Head of caudate nucleus (tissue), 42 donors: ENCODE measurements at places on chromosomes 12 and 14.
A peak's percentile ranks its signal among the peaks of the same experiment; 100 is the strongest.

- no peak for DNase-seq
Measured at GRCh38 chr12:102010265-102010994, 51.4 kb downstream of the WASHC3 start.

GRCh38 chr14:96626916-96627315, 124.7 kb downstream of the PAPOLA start:
- DNase-seq: peak; percentile 17

DNA sequence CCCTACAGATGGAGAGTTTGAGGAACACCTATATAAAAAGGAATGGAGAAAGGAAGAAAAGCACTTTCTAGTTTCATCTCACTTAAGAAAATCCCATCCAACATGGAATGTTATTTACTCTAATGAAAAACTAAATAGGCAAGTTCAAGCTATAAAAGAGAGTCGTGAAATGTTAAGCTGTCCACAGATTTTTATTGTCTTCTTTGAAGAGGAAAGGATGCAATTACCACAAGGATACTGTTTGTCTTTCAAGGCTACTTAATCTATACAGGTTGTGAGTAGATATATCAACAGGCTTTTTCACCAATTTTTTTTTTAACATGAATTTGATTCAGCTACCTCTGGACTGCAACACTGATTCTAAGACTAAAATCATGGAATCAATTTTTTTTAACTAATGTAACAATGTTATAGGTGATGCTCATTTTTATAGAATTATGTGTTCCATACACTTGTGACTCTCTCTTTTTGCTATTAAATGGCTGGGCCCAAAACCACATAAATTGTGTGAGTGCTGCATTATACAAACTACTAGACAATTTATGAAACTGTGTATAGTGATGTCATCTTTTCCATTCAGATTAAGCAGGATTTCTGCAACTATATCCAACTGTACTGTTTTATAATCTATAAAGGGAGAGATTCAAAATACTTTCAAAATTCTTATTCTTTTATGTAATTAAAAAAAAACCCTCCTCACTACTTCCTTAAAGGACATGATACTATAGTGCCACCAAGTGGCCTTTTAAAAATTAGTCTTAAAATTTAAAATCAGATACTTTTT, 26.8 kb upstream of the BMAL2 start:
- no peak for DNase-seq

DNA sequence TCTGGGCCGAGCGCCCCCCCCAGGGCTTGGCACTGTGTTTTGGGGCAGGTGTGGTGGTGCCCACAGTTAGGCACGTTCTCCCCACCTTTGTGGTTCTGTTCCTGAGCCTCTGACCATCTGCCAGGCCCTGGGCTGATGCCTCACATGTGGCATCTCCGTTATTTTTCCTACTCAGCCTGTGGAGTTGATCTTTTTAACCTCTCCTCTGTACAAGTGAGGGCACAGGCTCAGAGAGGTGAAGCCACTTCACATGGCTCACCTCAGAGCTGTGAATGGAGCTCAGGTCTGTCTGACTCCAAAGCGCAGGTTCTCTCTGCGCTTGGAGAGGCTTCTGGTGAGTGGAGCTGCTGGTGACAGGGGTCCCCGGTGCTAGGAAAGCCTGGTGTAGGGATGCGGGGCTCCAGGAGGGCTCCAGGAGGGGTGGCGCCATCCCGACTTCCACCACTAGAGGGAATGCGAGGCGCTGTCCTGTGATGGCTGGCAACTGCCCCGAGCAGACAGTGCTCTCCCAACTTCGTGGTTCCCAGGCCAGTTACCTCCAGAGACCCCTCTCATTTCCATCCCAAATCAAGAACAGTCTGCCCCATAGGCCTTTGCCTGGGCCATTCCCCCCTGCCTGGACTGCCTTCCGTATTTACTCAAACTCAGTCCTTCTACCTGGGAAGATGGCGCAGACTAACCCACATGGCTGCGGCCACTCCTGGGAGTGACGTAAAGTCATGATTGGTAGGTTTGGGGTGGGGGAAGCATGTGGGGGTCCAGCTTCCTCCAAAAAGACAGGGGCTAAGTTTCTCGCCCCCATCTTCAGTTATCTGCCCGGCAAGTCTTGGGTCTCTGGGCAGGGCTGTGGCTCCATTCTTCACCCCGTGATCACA, 9.9 kb downstream of the BCL7A start:
- DNase-seq: peak; percentile 69

- DNase-seq: no peak
Measured at GRCh38 chr12:20444595-20445170, 76.3 kb downstream of the PDE3A start.

- DNase-seq: no peak
Measured at GRCh38 chr12:25017336-25017735, 68.4 kb upstream of the BCAT1 start.

- DNase-seq: no peak
Measured at GRCh38 chr14:64841772-64842750, 37.6 kb downstream of the SPTB start.

- DNase-seq: no peak
Measured at GRCh38 chr12:89901906-89902642, 193.4 kb upstream of the ATP2B1 start.

GRCh38 chr12:45975506-45975905, 14.9 kb downstream of the SCAF11 start:
- DNase-seq: no peak

- DNase-seq: no peak
Measured at GRCh38 chr12:32146074-32146873, 39.6 kb downstream of the BICD1 start.

GRCh38 chr14:64465831-64466554, 694 bp downstream of the AKAP5 start:
- DNase-seq: peak; percentile 17

DNA sequence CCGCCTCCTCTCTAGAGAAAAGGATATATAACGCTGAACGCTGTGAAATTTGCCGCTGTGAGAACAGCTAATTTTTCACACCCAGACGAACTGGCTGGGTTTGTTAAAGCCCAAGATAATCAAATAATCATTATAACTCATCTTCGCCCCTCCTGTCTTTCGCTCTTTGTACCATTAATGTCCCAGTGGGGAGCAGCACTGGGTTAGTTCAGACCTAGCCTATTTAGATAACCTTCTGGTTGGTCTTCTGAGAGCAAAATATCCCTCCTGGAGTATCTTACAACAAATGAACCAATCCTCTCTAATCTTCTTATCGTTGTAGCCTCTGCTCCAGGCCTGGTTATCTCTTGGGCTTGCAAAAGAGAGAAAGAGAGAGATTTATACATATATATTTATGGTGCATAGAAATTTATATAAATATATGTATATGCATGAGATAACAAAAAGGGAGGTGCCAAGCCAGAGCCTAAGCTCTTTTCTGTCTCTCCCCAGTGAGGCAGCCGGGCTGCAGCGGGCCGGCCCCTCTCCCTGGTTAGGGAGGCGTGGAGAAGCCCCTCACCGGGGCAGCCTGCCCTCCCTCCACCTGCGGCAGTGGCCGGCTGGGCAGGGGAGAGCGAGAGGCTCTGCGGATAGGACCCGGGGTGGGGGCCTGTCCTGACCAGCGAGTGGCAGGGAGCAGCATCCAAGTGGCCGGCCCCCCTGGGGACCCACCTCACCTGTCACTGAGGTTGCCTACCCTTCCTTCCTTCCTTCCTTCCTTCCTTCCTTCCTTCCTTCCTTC, 202.0 kb upstream of the LHX5 start:
- no peak for DNase-seq

GRCh38 chr14:89000007-89000942, 175.8 kb downstream of the TTC8 start:
- DNase-seq: no peak

DNA sequence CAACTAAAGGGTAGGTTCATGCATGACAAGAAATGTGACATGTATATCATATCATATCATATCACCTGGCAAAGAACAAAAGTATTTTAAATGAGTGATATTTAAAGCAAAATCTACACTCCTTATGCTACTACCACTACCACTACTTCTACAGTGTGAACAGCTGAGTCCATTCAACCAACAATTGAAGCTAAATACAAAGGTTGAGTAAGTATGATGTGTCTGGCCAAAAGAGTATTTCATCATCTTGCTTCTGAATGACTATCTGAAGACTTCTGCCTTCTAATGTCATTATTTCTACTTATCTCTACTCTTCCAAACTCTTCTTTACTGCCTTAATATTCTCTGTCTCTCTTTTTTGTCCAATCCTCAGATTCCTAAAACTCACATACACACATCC, 292.6 kb upstream of the CAND1 start:
- no peak for DNase-seq

DNA sequence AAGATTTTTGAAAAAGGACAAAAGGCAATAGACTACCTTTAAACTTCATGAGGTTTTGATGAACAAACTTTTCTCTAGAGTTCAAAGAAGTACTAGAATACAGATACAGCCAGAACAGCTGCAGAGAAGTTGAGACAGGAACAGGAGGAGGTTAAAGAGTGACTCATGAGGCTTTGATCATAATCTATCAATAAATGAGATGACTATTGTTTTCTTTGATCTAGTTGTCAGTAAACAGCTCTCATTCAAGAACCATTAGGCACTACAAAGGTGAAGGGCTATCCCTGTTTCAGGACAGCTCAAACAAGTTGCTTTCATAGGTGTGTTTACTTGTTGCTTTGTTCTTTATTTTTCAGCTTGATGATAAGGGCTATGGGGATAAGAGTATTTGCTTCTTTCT, 2.4 kb downstream of the WASHC3 start:
- DNase-seq: no peak

- DNase-seq: no peak
Measured at GRCh38 chr14:77041881-77042545, 13.5 kb upstream of the IRF2BPL start.

- DNase-seq: no peak
Measured at GRCh38 chr12:106134294-106134949, 4.3 kb downstream of the NUAK1 start.

- DNase-seq: no peak
Measured at GRCh38 chr12:13918897-13919296, 62.5 kb downstream of the GRIN2B start.

- no peak for DNase-seq
Measured at GRCh38 chr12:120599672-120600552, 18.7 kb upstream of the POP5 start.
